ENCODE measurements at places on chromosomes 7 and 10.

GRCh38 chr10:75469006-75469616 is 37.7 kb downstream of the LRMDA start:
- peak; percentile 99 for DNase-seq

GRCh38 chr10:58209669-58210068 is 58.0 kb downstream of the IPMK start:
- DNase-seq: peak; percentile 3

- no peak for DNase-seq
These were observed 396 bp downstream of the PSMG3 start for GRCh38 chr7:1569440-1569832.

- DNase-seq: no peak
These were observed 23.9 kb upstream of the PPP1R17 start for GRCh38 chr7:31663072-31663471.

GRCh38 chr7:2660359-2661095 is 27.5 kb upstream of the AMZ1 start:
- no peak for DNase-seq

GRCh38 chr7:155205368-155206317 is 92.0 kb upstream of the INSIG1 start:
- peak; percentile 99 for DNase-seq

DNA sequence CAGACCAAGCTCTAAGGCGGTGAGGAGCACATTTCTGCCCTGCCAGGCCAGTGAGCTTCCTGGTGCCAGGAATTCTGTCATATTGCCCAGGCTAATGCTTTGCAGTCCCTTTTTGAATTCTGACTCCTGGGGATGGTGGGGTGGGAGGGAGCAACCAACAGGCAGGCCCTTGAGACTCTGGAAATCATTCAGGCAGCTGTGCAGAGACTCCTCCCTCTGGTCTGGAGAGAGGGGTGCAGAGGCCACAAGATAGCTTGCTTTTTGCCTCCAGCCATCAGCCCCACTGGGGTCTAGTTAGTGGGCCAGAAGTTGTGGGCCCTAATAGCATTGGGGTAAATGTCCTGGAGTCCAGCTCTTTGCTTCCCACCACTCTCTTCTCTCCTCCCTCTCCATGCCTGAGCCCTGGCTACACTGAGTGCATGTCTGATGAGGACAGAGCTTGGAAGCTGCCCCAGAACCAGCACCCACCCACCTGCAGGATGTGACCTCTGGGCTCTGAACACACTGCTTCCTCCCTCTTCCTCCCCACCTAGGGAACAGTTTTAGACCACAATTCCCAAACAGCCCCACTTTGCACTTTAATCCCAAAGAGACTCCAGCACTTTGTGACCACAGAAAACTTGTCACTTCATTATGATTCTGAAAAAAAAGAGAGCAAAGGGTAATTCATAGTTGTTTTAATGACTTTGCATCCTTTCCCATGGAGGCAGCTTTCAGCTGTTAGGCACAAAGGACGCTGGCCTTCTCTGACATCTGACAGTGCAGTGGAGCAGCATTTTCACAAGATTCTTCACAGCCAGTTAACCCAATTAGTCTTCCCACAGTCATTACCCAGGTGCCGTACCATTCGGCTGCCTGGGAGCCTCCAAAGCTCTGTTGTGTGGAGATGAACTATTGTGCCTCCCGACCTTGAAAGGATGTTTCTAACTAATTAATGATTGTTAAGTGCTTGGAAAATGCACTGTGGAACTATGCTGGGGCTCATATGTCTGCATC is 262.5 kb downstream of the TRIL start:
- DNase-seq: no peak

DNA sequence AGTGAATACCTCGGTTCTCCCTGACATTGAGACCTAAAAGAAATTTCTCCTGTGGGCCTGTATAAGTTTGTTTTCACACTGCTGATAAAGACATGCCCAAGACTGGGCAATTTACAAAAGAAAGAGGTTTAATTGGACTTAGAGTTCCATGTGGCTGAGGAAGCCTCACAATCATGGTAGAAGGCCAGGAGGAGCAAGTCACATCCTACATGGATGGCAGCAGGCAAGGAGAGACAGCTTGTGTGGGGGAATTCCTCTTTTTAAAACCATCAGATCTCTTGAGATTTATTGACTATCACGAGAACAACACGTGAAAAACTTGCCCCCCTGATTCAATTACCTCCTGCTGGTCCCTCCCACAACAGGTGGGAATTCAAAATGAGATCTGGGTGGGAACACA is 6.7 kb downstream of the TMEM72 start:
- no peak for DNase-seq

GRCh38 chr10:69317626-69318105 is 39.4 kb downstream of the HK1 start:
- no peak for DNase-seq

- DNase-seq: no peak
These were observed 248.3 kb downstream of the CDC14C start for GRCh38 chr7:49172639-49173038.

DNA sequence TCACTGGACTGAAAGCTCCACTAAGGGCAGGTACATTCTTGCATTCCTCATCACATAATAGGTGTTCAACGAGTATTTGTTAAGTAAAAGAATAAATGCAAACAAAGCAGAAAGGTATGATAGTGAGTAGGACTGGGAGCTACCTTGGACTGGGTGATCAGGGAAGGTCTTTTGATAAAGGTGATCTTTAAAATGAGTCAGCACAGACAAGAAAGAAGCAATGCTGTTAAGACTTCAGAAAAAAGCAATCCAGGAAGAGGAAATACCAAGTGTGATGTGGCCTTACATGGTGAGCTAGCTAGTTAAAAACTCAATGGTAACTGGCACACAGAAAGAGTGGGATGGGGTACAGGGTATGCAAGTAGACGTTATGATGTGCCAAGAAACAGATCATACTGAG is 40.1 kb downstream of the TSPAN12 start:
- no peak for DNase-seq

GRCh38 chr10:98339799-98340198 is 71.8 kb upstream of the LOXL4 start:
- DNase-seq: no peak

- DNase-seq: no peak
These were observed 22.7 kb downstream of the BPGM start for GRCh38 chr7:134669388-134669787.

GRCh38 chr10:10985361-10985760 is 32.3 kb upstream of the CELF2 start:
- no peak for DNase-seq

All from AG10803 (cell line).